Activated CD4-positive, alpha-beta T cell treated with anti-CD3 and anti-CD28 coated beads for 24 hours (primary cell): ENCODE measurements at places on chromosomes 13 and 19.

DNA sequence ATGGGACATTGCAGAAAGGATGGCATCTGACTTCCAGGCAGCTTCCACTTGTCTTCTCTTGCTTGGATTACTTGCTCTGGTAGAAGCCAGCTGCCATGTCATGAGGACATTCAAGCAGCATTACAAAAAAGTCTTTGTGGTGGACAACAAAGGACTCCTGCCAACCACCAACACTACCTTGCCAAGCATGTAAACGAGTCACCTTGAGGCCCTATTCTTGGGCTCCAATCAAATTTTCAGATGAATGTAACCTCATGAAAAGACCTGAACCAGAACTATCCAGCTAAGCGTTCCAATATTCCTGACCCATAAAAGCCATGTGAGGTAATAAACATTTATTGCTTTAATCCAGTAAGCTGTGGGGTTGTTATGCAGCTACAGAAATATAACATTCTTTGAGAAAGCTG is 12.5 kb downstream of the PROSER1 start:
- DNase-seq, result no peak

DNA sequence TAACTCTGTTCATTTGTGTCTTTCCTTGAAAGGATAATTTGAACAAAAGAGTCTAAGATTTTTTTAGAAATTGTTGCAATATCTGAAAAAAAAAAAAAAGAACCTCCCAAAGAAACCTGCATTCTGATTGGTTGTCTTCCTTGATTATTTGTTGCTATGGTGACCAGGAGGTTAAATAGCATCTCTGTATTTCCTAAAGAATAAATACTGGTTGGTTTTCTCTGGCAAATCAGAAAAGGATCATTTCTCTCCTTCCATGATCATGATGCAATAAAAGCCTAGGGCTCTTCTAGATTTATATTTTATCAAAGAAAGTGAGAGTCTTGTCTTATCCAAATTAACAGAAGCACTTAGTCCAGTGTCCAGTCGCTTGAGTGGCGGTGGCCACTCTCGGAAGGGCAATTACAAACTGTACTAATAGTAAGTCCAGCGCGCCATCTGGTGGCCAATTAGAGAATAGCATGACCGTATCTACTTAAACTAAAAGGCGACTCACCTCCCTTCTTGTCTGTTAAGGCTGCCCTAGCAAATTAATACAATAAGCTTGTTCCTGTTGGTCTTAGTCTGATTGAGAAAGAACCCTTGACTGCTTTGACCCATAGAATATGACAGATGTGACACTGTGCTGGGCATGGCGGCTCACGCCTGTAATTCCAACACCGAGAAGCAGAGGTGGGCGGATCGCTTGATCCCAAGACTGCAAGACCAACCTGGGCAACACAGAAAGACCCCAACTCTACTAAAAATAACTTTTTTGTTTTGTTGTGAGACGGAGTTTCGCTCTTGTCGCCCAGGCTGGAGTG is 47.0 kb upstream of the PNMA8B start:
- peak; percentile 65 for DNase-seq

- no peak for DNase-seq
These were observed 285.6 kb downstream of the MTUS2 start for GRCh38 chr13:29105779-29106178.

GRCh38 chr19:1453525-1454364 is 3.8 kb downstream of the APC2 start:
- DNase-seq, result no peak

DNA sequence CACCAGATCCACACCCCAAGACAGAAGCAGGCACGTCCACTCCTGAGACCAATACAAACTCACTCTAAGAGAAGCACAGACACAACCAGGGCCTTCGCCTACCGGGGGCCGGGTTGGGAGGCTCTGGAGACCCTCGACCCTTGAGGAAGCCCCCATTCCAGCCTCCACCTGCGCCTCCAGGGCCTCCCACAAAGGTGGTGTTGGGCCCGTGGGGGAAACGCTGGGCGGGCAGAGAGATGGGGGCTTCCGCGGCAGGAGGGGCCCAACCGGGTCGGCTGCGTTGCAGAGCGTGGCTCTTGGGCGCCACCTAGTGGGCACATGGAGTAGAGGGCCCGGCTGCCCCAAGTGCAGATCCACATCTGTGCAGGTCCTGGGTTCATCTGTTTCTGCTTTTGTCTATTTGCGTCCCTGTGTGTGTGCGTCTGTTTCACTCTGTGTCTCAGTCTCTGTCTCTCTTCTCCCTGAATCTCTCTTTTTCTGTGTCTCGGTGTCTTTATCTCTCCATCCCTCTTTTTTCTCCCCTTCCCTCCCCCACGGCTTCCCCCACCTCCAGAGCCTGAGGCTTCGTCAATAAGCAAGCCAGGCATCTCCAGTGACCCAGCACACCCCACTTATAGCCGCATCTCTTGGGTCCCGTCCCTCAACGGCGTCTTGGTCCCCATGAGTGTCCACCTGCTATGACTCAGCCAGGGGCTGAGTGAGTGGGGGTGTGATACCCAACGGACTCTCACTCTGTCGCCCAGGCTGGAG is 10.5 kb upstream of the TINCR start:
- peak; percentile 64 for DNase-seq

GRCh38 chr13:46831588-46832194 is 34.7 kb upstream of the ESD start:
- peak; percentile 18 for DNase-seq

DNA sequence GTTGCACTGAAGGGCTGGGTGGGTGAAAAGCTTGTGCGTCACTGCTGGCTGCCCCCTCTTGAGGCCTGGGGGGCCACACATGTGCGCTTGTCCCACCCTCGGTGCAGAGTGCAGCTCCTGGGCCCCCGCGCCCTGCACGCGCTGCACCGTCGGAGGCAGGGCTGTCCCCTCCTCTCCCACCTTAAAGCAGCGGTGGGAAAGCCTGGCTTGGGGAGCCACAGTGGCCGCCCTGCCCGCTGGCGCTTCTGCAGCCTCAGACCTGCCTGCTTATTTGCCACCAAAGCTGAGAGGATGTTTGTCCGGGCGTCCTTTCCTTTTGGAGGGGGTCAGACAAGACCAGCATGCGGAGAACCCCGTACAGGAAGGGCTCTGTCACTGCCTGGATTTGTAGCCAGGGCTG is 26.7 kb downstream of the PLEKHJ1 start:
- DNase-seq, result no peak

DNA sequence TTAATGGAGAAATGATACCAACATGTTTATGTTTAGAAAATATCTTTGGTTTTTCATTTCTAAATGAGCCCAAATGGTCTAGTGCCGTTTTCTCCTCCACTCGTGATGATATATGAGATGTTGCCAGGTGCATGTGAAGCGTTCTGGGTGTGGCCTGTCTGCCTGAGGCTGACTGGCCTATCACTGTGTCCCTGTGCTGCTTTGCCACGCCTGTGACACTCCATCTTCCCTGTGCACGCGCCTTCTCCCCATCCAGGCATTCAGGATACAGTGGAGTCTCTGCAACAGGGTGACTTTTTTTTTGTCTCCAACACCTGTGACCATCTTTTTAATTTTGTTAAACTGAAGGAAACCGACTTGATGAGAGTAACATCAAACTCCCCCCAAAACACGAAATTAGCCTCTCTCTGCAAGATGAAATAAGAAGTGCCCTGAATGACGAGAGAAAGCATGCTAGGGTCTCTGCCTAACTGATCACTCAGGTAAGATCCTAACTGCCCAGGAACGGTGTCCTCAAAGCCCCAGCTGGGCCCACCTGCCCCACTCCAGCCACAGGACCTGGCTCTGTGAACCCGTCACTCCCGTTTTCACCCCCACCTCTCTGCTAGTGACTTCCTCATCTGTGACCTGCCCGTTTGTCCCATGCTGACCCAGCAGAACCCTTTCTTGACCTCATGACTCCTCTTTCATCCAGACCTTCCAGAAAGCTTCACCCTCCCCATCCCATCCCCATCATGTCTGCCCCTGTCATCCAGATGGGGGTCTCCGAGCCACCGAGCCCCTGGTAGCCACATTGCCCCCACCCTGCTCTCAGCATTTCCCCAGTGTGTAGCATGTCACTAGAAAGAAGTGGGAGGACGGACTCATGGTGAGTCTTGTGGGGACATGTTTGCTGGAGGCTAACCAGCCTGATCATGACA is 33.2 kb upstream of the TFDP1 start:
- no peak for DNase-seq

DNA sequence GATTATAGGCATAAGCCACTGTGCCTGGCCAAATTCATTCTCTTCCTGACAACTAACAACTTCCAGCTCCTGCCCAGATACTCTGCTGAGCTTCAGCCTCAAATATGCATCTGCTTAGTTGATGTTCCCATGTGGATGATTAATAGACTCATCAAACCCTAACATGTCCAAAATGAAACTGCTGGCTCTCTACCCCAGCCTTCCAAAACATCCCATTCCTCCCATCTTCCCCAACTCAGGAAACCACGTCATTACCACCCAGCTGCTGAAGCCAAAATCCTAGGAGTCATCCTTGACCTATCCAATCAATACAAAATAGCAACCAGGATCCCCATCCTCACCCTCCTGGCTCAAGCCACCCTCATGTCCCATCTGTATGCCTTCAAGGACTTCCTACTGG is 20.9 kb downstream of the POU2F2 start:
- DNase-seq, result no peak

GRCh38 chr19:5070930-5071329 is 102.0 kb downstream of the KDM4B start:
- DNase-seq, result no peak

GRCh38 chr13:111158136-111158805 is 43.2 kb downstream of the ARHGEF7 start:
- DNase-seq, result no peak

- no peak for DNase-seq
These were observed 28.9 kb upstream of the USP12 start for GRCh38 chr13:27200413-27201070.

GRCh38 chr19:4502282-4503131 is 15.8 kb downstream of the PLIN4 start:
- no peak for DNase-seq

- DNase-seq, result no peak
These were observed 121.6 kb downstream of the COG6 start for GRCh38 chr13:39777021-39777420.

DNA sequence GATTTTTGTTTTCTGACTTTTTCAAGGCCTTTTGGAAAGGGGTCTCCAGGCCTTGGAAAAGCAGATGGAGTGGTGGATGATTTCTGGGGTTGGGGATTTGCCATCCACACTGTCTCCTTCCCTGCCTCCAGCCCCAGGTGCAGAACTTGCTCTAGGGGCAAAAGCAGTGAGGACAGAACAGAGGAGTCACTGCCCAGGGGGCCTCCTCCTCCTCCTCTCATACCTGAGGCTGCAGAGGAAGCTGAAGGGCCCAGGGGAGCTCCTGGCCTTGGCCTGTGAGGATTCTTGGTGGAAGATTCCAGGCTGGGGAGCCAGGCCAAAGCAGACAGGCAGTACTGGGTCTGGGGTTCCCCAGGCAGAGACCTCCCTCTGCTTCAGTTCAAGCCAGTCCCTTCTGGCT is 52.3 kb upstream of the URI1 start:
- no peak for DNase-seq

GRCh38 chr19:6925801-6926751 is 38.7 kb downstream of the ADGRE1 start:
- no peak for DNase-seq

DNA sequence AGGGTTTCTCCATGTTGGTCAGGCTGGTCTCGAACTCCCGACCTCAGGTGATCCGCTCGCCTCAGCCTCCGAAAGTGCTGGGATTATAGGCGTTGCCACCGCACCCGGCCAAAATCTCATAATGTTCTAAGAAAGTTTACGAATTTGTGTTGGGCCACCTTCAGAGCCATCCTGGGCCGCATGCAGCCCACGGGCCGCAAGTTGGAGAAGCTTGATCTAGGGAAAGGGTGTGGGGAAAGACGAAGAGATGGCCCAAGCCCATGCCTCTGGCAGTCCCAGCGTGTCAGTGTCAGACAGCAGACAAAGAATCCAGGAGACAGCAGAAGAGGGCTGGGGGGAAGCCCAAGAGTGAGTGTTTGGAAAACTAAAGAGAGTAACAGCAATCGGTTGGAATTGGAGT is 17.3 kb upstream of the PNMA8C start:
- DNase-seq, result no peak

- DNase-seq, result no peak
These were observed 2.8 kb downstream of the ZNF20 start for GRCh38 chr19:12137221-12137940.

GRCh38 chr13:49587311-49587847 is 2.0 kb upstream of the RCBTB1 start:
- DNase-seq, result no peak

DNA sequence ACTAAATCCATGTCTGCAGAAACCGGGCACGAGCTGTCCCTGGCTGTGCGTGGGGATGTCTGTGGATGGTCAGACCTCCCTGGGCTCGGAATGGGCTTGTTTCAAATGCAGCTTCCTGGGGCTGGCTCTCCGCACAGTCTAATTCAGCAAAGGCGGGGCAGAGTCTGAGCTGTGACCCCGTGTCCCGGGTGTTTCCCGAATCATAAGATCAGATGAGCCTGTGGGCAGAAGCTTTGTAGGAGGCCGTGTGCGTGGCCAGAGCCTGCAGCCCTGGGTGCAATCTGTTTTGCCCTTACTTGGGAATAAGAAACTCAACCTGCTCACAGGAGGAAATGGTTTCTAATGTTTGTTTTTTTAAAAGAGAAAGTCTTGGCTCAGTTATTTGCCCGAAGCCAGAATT is 13.9 kb upstream of the GNA11 start:
- DNase-seq, result no peak

DNA sequence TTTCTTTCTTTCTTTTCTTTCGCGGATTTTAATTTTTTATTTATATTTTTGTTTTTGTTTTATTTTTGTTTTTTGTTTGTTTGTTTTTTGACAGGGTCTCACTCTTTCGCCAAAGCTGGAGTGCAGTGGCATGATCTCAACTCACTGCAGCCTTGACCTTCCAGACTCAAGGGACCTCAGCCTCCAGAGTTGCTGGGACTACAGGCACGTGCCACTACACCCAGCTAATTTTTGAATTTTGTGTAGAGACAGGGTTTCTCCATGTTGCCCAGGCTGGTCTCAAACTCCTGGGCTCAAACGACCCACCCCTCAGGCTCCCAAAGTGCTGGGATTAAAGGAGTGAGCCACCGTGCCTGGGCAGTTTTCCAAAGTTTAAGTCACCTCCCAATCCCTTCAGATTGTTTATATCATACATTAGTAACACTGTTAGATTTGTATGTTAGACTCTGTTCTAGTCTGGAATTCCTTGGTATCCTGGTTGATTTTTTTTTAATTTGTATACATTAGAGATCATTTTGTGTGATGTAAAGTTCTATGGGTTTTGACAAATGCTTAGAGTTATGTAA is 597.3 kb downstream of the DCT start:
- no peak for DNase-seq

- no peak for DNase-seq
These were observed 12.5 kb downstream of the DCAF15 start for GRCh38 chr19:13964776-13965175.
